ENCODE measurements at places on chromosomes 7 and 10.

- no peak for DNase-seq
Measured at GRCh38 chr7:112484671-112485167, 3.9 kb downstream of the LSMEM1 start.

GRCh38 chr10:129946859-129947258 lies 17.2 kb downstream of the EBF3 start:
- DNase-seq: no peak

DNA sequence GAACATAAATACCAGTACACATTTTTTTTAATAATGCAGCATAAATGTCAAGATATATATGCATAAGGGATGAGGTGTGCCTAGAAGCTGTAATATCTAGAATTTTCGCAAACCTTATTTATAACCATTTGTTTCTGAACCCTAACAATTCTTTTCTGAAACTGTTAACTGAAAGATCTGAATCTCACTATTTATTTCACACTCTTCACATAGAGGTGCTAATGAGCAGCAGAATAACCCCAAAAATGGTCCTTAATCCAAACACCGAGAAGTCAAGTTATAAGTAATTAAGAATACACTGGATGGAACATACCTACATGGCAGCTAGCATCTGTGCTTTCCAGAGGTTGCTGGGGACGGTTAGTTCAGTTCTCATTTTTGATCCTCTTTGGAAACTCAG lies 742.0 kb downstream of the AUTS2 start:
- no peak for DNase-seq

- no peak for DNase-seq
Measured at GRCh38 chr7:152851326-152851725, 91.8 kb downstream of the ACTR3B start.

DNA sequence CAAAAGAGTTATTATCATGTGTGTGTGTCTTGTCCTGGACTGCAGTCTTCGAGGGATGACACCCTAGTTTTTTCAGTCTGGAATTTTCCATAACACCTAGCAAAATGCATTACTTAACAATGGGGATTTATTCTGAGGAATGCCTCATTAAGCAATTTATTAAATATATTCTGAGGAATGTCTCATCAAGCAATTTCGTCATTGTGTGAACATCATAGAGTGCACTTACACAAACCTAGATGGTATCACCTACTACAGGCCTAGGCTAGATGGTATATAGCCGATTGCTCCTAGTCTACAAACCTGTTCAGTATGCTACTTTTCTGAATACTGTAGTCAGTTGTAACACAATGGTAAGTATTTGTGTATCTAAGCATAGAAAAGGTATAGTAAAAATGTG lies 1.1 kb upstream of the STEAP4 start:
- DNase-seq: no peak

DNA sequence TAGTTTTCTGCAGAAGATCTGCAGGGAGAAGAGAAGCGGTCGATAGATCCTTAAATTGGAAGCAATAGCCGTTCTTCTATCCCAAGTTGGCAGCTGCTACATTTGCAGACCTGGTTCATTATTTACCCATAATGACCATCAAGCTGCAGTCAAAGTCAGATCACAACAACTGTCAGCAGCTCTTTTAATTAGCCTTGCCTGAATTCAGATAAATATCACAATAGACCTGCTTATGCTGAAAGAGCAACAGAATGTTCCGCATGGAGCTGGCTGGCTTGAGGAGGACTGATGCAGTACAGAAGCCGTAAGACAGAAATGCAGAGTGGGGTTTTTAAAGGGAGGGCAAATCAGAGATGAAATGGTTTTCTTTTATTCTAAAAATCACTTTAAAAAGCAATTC lies 109.4 kb downstream of the HIBADH start:
- DNase-seq: no peak

DNA sequence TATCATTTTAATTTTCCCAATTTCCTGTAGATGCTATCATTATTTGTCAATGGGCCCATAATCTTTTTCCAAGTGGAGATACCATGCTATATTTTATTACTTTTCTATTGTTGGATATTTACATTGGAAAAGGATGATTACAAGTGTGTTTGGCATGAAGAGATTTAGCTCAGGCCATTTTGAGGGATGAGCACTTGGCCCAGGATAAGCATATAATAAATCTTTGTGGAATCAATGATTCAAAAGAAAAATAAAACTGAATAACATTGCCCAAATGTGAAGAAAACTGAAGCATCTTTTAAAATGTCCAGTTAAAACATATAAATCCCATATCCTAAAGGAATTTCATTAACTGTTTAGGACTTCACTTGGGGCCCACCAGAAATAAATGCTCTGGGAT lies 260.9 kb upstream of the BMPER start:
- DNase-seq: no peak

- DNase-seq: peak; percentile 87
Measured at GRCh38 chr10:451021-451471, 238.4 kb downstream of the DIP2C start.

DNA sequence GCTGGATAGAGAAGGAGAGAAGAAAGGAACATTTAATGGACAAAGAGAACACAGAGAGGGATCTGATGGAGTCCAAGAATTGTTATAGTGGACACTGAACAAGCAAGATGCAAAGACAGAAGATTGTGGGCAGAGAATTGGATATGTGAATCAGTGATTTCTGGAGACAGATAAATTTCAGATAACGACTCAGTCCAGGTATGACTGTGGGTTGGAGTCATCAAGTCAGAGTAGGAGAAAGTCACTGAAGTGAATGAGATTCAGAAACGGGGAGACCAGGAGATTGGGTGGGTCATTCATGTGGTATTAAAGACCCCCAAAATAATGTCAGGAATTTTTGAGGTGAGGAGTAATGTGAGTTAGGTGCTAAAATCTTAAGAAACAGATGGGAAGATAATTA lies 23.0 kb downstream of the ASB4 start:
- DNase-seq: no peak

DNA sequence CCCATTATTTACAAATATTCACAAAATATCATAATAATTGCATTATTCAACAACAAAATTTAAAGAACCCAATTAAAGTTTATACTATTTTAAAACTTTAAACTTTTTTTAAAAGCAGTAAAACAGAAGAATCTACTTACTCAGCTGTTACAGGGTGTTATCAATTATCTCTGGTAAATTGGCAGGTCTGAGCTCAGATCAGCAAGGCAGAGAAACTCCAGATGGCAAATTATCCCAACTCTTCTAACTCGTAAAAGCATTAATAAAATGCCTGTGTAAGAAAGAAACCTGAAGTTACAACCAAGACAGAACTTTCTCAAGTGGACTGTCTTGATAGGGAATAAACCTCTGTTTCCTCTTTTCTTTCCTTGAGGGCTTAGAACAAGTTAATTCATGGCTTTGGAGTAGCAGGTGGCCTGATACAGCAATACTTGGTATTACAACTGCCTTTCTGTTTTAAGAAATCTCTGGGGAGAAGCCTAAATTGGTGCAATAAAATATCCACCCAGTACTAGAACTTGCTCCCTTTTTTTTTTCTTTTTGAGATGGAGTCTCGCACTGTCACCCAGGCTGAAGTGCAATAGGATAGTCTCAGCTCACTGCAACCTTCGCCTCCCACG lies 275.3 kb upstream of the MKLN1 start:
- DNase-seq: no peak

DNA sequence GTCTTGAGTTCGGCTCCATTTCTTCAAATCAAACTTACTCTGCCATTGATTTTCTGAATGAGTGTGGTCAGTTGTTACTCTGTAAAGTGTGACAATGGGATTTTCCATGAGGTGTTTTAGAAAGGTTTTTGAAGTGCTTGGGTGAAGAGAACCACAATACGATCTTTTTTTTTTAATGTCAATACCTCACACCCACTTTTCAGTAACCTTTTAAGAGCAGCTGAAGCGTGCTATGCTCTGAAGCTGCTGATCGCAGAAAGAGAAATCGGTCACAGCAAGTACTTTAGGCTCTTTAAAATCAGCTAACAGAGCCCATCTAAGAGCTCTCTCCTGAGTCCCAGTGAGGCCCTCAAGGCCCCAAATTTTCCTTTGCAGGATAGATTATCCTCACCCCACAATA lies 34.4 kb upstream of the YAE1 start:
- no peak for DNase-seq

DNA sequence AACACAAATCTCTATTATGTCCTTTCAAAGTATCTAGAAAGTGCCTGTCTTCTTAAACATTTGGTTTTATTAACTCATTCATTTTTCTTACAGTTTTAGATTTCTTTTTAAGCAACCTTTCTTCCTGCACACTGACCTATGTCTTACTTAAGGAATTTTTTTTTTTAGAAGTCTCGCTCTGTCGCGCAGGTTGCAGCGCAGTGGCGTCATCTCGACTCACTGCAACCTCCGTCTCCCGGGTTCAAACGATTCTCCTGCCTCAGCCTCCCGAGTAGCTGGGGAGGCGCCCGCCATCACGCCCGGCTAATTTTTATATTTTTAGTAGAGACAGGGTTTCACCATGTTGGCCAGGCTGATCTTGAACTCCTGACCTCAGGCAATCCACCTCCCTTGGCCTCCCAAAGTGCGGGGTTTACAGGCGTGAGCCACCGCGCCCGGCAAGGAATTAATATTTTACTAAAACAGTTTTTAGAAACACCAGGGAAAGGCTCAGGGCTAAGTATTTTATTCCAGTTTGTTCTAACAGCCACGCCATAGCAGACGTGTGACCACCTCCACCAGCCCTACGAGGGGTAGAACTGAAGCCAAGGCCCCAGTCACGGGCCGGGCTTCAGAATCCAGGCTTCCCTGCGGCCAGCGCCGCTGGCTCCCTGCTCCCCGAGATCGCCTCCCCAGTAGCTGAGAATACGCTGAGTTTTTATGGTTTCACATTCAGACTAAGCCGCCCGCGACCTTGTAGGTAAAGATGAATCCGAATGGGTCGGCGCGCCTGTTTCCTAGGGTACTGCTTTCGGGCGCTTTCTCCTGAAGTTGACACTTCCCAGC lies 941 bp upstream of the LUC7L2 start:
- peak; percentile 51 for DNase-seq

GRCh38 chr7:156932006-156932405 lies 17.5 kb upstream of the NOM1 start:
- DNase-seq: no peak

GRCh38 chr7:76338298-76339084 lies 20.3 kb downstream of the YWHAG start:
- DNase-seq: no peak

- no peak for DNase-seq
Measured at GRCh38 chr10:109920016-109920415, 3.3 kb downstream of the XPNPEP1 start.
